Fibroblast of mammary gland (primary cell): ENCODE measurements at places on chromosomes 5 and 9.

DNA sequence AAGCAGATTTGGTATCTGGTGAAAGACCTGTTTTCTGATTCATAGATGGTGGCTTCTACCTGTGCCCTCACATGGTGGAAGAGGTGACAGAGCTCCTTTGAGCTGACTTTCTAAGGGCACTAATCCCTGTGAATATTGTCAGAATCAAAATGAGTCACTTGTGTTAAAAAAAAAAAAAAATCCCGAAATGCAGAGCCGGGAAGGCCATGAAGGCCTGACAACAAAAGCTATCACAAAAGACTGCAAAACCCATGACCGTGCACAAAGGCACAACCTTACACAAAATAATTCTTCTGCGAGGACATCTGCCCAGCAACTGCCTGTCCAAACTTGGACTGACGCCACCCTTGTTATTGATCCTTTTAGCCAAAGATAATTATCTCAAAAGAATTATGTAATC is 19.6 kb upstream of the UBTD2 start:
- no peak for DNase-seq

DNA sequence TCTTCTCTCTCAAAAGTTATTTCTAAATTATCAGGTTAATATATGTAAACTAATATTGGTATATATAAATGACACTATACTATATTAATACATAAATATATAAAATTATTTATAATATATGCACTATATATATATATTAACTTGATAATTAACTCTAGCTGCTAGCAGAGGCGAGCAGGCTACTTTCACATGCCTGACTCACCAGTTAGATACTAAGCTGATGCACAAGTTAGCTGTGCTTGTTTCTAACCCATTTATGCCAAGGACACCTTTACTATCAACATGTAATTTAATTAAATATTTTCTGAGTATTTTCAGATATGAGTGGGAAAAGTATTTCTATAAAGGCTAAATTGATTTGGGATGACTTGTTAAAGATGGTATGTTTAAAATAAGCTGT is 70.1 kb downstream of the TRIO start:
- no peak for DNase-seq

DNA sequence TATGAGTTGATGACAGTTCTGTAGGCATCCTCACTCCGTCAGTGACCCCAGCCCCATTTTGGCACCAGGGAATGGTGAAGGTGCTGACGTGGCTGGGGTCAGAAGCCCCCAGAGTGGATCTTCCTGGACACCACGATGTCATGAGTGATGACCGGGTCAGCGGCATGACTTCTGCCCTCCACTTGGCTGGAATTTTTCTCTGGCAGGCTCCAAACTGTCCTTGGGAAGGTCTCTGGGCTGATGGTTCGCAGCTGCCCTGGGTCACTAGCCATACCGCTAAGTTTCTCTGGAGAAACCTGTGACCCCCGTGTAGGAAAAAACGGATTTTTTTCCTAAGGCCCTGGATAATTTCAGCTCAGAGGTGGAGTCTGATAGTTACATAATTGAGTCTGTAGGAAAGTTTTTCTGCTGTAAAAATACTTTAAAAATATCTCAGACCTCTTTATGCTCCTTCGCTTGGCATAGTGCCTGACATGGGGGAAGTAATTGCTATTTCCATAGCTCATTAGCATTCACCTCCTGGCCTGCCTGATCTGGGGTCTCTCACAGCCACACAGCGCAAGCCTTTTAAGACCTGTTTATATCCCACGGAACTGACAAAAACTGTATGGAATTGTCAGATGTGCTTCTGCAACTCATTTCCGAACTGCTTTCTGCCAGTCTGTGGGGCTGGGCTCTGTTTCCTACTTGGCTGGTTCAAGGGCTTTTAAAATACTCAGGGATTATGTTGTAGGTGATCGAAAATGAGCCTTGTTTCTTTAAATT is 69.2 kb downstream of the ANGPTL2 start:
- no peak for DNase-seq

GRCh38 chr9:120875195-120875565 is 1.8 kb downstream of the PHF19 start:
- no peak for DNase-seq

DNA sequence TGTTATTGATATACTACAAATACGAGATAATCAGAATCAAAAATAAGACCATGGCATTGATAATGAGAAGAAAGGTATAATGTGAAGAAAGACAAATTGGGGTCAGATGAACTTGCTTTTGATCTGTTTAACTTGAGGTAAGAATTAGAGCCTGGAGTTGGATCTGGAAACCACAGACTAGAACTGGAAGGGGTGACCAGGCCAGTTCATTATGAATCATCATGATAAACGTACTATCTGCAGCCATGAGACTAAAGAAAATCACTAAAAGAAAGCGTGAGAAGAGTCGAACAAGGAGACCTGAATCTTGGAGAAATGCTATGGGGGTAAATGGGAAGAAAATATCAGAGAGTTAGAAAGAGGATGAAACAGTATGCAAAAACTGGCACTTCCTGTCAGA is 967.5 kb downstream of the NR2F1-AS1 start:
- peak; percentile 71 for DNase-seq

- no peak for DNase-seq
These were observed 5.7 kb downstream of the TBC1D2 start for GRCh38 chr9:98249771-98250170.

GRCh38 chr9:85483208-85483607 is 258.5 kb downstream of the AGTPBP1 start:
- no peak for DNase-seq

- DNase-seq, result no peak
These were observed 12.7 kb downstream of the LPCAT1 start for GRCh38 chr5:1511048-1511447.

GRCh38 chr9:128203707-128204551 is 750 bp downstream of the DNM1 start:
- no peak for DNase-seq

- no peak for DNase-seq
These were observed 62.2 kb downstream of the BOD1 start for GRCh38 chr5:173554038-173554955.
